ENCODE measurements at places on chromosomes 6 and 20.

DNA sequence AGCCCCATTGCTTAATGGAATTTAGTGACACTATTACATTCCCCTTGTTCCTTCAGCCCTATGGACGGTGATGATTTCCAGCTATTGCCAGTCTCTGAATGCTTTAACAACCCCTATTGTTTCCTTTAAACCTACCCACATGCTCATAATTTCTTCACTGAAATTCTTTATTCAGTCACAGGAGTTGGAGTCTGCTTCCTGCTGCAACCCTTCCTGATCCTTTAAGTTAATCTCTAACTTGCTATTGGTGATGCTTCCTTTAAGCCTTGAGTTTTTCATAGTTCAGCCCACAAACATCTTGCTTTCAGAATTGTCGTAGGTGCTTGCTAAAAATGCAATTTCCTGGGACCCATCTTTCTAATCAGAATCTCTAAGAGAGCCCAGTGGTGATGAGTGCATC, 66.3 kb upstream of the TNFAIP3 start:
- no peak for DNase-seq

DNA sequence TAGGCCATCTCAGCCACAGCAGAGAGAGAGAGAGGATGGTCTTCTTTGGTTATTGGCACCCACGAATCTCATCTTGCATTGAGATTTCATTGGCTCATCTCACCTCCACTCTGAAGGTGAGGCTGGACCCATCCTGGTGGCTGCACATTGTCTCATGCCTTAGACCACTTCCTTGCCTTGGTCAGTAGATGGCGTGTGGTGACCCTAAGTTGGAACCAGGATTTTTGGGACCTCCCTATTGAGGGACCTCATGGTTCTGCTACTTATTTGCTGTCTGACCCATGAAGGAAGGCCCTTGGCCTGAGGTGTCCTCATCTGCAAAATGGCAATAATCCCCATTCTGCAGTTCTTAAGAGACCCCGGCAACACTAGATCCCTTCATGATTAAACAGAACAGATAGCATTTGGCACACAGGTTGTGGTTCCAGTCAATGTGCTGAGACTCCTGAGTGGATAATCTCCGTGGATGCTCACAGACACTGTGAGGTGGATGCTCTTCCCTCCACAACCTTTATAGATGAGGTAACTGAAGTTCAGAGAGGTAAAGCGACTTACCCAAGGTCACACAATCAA, 21.5 kb upstream of the AAR2 start:
- no peak for DNase-seq

DNA sequence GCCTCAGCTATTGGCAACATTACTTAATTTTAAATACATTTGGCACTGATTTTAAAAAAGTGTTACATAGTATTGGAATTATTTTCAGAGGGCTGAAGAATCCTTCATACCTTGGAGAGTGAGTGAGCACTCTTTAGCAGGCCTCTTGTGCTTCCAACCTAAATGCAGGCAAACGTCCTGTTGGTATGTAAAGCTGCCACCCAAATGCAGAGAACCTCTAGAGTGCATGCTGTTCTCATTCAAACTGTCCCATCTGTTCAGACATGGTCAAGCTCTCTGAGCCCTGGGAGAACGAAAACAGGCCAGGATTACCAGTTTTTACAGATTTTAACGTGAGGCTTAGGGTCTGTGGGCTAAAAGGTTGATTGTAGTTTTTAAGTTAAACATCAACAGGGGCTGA, 378.0 kb upstream of the FLRT3 start:
- DNase-seq = no peak

DNA sequence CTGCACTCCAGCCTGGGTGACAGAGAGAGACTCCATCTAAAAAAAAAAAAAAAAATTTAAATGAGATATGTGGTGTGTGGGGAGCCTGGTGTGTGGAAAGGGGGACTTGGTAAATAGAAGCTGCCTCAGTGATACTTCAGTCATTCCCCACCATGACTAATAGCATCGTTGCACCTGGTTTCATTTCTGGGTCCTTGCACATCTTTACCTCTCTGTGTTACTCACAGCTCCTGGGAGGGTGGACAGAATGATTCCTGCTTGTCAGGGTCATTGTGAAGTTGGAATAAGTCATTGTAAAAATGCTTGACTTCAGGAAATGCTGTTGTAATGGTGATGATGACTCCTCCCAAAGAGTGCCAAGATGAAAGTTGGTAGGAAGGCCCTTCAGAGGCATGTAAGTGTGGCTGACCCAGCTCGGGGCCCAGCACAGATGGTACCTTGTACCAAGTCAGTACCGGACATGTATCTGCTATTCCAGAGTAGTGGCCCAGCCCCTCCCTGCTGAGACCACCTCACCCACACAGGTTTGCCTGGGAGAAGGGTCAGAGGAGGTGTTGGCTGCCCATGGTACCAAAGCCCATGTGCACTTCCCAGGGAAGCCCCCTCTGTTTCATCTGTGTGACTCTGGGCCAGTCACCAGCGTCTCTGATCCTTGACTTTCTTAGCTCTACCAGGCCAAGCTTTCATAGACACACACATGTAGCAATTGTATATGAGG, 48.4 kb downstream of the PLAGL2 start:
- DNase-seq = no peak

- DNase-seq = no peak
These were observed 9.5 kb upstream of the PNRC1 start for GRCh38 chr6:89071036-89071435.

- no peak for DNase-seq
These were observed 94.3 kb downstream of the THBS2 start for GRCh38 chr6:169159331-169159730.

DNA sequence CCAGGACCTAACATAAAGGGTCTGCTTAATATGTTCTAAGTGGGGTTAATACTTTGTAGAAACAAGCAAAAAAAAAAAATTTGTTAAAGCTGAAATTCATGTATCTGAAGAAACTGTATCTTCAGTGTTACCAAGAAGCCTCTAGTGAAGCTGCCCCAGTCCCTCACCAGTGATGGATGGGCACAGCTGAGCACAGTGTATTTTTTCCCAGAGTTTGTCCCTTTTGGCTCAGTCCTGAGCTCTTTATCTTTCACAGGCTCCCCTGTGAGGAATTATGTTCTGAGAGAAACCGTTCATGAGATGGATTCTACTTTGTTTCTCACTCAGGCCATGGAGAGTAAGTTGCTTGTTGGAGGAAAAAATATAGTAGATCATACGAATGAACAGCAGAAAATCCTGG, 38.4 kb downstream of the KIF3B start:
- DNase-seq = no peak

GRCh38 chr20:59013959-59014608, 5.1 kb upstream of the TUBB1 start:
- no peak for DNase-seq

GRCh38 chr20:1466211-1467081, at the start of gene NSFL1C:
Gene NSFL1C, minus strand, starts transcription at chr20:1466849. Its CDS starts 25 bp downstream, at chr20:1466824.
- peak; percentile 91 for DNase-seq

DNA sequence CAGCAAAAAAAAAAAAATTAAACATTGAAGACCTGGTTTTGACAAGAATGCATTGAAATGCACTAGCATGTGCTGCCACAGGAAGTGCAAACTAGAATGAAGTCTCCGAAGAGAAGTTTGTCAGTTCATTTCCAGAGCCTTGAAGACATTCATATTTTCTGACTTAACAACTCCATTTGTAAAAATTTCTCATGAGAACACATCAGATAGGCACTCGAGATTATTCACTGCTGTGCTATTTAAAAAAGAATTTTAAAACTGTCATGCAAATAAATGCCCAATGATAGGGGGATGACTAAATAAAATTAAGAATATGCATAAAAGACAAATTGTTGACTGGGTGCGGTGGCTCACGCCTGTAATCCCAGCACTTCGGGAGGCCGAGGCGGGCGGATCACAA, 394.6 kb upstream of the JARID2 start:
- no peak for DNase-seq

DNA sequence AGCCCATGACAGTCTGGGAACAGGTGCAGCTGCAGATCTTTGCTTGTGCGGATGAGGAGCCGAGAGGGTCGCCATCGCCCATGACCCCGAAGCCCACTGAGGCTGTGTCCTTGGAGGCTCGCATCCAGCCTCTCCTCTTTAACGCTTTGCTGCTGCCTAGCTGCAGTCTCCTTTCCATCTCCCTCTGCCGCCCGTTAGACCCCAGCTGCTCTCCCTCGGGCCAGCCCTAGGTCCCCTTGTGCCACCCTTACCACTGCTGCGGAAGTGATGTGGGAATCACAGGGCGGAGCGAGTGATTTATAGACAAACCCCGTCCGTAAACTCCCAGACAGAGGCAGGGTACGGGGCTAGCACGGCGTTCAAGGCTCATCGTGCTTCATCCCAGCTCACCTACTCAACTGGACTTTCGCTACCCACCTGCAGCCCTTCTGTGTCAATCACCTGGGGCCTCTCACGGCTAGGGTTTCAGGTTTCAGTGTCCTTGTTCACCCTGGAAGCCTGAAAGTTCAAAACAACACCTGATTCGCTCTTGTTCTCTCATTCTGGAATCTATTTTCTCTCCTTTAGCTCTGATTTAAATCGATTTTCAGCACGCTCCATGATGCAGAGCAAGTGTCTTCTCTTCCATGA, 76.1 kb downstream of the PAX1 start:
- no peak for DNase-seq

GRCh38 chr20:1293641-1294379, 27.7 kb downstream of the SNPH start:
- DNase-seq = peak; percentile 63

- no peak for DNase-seq
These were observed 183.7 kb upstream of the JAG1 start for GRCh38 chr20:10857352-10858070.

DNA sequence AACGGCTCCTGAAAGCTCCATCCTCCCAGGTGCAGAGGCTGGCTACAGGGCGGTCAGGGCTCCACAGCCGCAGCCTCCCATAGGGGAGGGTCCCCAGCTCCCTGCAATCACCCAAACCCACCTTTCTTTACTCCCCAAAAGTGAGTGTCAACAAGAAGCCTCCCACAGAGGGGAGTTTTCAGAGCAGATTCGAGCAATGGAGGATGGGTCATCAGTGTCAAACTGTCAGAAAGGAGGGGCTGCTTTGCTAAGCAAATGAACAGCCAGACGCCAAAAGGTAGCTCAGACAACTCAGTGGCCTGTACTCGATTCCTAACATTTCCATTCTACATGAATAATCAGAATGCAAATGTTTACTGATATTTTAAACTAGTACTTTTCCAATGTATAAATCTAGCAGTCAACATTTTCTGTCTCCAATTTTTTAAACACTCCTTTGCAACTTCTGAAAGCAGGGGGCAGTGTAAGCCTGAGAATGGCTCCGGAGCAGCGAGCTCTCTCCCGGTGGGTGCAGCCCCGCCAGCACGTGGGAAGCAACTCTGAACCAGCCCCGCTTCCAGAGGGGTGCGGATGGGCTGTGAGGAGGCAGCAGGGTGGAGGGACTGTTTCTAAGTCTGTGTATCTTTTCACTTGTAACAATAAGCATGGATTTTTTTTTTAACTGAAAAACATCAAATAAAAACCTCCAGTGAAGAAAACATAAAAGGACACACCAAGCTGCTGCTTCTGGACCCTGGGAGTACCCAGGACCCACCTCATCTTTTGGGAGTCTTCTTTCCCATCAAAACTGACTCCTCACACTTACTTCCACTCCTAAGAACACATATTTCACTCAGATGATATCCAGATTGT, 54.9 kb downstream of the TAF4 start:
- DNase-seq = peak; percentile 8

DNA sequence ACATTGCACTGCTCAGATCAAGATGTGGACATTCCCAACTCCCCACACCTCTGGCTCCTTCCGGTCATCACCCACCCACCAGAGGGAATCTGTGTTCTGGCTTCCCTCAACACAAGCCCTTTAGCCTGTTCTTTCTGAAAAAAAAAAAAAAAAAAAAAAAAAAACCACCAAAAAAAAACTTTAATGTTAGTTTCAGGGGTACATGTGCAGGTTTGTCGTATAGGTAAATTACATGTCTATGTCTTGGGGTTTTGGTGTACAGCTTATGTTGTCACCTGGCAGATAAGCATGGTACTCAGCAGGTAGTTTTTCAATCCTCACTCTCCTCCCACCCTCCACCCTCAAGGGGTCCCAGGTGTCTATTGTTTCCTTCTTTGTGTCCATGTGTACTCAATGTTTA, 135.8 kb upstream of the FOXA2 start:
- no peak for DNase-seq

DNA sequence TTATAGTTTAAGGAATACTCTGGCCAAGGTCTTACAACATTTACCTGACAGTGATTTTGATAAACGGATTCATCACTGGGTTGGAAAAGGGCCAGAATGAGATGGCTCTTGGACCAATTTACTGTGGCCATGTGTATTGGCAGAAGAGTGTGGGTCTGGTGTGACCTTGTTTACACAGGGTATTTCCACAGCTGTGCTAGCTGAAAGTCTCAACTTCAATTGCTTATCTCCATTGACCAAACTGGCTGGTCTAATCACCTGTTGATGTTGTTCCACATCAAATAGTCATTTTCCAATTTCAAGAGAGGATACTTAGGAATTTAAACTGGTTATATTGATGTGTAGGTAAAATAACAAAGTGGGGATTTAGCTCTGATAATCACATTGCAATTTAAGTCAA, 501.6 kb upstream of the MAP3K7 start:
- DNase-seq = peak; percentile 23

- DNase-seq = no peak
These were observed 35.0 kb downstream of the FOXF2 start for GRCh38 chr6:1424306-1424927.

DNA sequence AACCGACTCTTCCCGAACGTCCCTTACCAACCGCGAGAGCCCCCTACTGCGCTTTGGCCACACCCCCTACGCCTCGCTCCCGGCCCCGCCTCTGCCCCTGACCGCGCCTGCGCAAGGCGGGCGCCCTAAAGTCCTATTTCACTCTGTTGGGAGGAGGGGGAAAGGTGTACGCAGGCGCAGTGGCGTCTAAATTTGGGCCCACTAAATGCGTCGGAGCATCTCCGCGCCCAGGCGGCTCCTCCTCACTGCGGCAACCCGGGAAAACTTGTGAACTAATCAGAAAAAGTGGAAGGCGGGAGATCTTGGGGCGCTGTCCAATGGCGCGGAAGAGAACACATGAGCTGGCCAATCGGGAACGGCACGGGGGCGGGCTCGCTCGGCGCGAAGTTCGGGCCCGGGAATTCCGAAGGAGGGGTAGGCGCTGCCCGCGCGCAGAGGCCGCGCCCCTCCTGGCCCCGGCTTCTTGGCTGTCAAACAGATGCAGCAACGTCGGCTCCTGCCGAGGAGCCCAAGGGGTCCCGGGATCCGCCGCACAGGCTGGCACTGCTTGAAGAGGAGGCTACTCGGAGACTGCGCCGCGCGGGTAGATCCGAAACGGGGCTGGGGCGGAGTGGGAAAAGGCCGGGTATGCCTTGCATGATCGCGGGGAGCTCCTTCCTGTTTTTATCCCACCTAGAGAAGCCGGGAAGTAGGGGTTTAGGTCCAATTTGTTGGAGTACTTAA, at the start of gene TCF19:
TSS of gene TCF19 (plus strand) at position 450 of the 723 bp plus-strand sequence. CDS start 881 bp downstream, outside the sequence.
- DNase-seq = peak; percentile 100

GRCh38 chr20:10402938-10403608, 30.9 kb downstream of the MKKS start:
- DNase-seq = no peak

DNA sequence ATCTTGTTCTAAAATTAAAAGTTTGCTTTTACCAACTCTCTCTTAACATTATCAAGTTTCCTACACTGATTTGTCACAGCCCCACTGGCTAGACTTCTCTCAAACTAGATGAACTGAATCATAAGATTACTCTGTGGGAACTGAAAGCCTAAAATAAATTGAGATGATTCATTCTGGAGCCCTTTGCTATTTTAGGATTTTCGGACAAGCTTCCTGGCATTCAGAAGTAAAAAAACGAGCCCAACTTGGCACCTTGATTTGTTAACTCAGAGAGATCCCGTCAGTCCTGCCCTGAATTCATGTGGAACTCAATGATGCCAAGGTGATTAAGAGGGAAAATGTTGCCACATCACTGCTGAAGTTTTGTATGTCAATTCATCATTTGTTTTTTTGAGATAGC, 122.0 kb upstream of the NRSN1 start:
- DNase-seq = no peak
